ENCODE measurements at places on chromosomes 13 and 19.

GRCh38 chr19:17076543-17076991 is 990 bp downstream of the MYO9B start:
- DNase-seq = no peak

DNA sequence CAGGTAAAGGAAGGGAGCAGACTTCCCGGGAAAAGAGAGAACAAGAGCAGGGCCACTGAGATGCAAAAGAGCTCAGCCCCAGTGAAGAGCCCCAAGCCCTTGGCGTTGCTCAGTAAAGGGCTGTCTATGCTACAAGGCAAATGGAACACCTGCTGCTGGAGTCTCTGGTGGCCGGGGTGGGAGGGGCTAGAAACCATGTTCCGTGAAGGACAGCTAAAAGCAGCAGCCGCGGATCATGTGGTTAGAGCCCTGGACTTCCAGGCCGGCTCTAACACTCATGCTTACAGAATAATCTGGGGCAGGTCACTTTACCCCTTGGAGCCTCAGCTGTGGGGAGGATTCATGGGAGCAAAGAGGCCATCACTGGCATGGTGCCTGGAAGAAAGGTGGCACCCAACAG is 17.8 kb downstream of the POU2F2 start:
- DNase-seq = no peak

DNA sequence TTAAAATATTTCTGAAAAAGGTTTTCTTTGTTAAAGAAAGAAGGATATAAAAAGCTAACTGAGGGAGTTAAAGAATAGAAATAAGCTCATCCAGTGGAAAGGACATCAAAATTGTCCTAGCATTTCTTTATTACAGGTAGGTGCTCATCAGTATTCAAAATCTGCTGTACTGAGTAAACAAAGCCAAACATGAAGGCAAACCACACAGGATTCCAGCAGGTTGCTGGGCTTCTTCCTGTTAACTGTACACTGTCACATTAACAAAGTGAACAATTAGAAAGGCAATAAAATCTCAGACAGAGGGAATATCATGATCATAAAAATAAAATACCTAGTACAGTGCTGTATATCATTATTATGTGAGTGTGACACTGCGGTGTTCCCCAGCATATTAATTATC is 1541.0 kb downstream of the SLITRK5 start:
- no peak for DNase-seq

GRCh38 chr13:46490129-46490528 is 62.8 kb upstream of the LRCH1 start:
- DNase-seq = no peak

DNA sequence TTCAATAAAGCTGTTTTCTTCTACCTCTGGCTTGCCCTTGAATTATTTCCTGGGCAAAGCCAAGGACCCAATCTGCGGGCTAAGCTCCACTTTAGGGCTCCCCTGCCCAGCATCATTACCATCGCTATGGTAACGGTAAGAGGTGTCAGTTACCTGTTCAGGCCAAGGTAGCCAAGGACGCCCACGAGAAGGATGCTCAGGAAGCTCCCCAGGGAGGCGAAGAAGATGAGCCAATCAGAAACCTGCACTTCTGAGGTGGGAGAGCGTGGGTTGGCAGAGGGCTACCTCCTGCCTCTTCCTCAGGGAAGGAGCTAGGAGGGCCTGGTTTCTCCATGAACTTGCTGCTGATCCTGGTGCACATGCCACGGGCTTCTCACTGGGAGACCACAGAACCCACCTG is 24.7 kb downstream of the IL12RB1 start:
- no peak for DNase-seq

DNA sequence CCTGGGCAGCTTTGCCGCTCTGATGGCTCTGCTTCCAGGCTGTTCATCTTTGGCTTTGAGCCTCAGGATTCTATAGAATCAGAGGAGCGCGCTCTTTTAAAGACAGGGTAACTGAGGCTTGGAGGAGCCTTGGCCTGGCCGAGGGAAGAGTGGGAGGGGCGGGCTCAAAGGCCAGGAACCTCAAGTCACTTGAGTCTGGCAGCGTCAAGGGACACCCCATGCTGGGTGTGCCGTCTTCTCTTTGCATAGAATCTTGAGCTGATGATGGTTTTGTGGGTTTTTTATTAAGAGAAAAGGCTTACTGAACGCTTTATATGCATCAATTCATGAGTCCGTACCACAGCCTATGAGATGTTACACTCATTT is 1.1 kb downstream of the PGLS start:
- DNase-seq = no peak

- no peak for DNase-seq
Measured at GRCh38 chr13:108508263-108508662, 121.1 kb upstream of the MYO16 start.

DNA sequence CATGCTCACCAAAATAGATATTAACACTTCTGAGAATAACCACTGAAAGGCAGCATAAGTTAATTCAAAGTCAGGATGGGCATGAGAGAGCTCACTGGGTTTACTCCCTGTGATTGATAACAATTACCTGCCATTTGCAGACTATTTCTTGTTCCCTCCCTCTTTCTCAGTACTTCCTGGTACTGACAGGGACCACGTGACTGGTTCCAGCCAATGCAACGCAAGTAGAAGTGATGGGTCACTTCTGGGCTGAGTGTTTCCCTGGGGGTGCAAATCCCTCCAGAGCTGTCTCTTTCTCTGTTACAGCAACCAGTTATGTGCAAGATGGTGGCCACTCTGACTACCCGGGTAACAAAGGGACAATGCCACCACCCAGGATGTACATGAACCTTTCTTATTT is 118.8 kb downstream of the EFNB2 start:
- DNase-seq = no peak

DNA sequence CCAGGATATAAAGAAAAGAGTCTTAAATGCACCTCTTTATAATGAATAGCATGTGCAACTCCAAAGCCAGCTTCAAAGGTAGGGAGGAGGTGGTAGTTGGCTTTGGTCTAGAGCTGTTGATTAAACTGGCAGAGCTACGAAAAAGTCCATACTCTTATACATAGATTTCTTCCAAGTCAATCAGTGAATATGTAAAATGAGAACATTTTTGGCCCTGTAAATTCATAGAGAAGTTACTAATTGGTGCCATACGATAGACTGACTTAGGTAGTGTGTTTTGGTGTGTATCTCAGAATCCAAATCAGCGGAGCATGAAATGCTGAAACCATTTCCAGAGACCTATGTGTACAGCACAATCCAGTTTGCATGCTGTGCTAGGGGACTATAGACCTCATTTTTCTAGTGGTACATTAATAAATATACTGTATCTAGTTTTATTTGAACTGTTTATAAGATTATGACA is 17.1 kb upstream of the DPY19L3 start:
- no peak for DNase-seq

DNA sequence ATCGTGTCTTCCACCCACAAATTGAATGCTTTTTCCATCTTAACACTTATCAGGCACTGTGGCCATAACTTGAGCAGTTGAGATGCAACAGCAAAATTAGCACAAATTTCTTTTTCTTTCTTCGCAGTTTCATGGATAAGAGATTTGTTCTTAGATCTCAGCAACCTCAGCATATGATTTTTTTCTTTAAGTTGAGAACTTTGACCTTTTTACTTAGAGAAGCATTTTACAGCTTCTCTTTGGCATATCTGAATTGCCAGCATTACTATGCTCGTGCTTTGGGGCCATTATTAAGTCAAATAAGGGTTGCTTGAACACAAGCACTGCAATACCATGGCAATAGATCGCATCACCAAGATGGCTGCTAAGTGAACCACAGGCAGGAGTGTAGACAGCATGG is 16.1 kb downstream of the USPL1 start:
- no peak for DNase-seq

DNA sequence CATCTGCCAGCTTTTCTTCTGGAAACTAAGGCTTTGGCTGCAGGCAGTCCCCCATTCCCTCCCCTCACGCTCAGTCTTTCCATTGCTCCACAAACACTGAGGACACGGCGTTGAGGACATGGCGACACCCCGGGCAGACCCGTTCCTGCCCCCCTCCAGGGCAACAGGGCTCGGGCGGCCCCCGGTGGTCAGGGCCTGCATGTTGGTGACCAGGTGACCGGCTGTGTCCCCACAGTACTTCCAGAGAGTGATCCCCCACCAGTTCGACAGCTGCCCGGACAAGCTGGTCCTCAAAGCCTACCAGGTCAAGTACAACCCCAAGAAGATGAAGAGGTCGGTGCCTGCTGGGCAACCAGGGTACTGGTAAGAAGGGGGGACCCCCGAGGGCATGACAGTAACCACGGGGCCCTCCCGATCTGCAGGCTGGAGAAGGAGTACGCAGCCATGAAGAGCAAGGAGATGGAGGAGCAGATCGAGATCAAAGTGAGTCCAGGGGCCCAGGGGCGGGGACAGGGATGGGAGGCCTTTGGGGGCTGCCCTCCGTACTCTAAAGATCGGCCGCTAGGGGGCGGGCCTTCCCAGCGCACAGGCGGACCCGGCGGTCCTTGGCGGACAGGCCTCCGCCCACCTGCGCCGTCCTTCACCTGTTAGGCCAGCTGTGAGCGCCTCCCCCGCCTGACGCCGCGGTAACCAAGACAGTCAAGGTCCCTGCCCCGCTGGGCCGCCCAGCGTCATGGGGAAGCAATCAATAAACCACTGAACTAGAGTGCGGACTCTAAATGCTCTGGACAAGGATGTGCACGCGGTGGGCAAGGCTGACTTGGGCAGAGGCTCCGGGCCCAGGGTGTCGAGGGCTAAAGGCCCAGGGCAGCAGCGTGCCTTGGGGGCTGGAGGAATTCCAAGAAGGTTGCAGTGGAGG is 21.1 kb downstream of the PRR36 start:
- peak; percentile 55 for DNase-seq

DNA sequence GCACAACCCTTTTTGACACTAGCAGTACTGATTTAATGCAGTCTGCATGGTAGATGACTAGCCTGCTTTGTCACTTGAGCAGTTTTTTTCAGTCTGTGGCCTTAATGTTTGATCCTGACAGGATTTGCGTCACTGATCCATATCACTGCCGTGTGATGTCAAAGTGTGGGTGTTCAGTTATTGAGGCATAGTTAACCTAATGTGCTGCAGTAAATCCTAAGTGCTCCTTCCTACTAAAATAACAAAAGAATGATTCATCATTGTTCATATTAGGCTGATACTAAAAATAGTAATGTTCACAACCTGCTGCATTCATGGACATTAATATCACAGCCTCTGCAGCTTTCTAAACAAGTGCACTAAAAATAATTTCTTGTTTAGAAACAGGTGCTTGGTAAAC is 121.9 kb upstream of the MLNR start:
- no peak for DNase-seq

- no peak for DNase-seq
Measured at GRCh38 chr19:41218615-41219507, at the start of gene AXL. AXL (plus strand) TSS chr19:41219223; CDS start chr19:41219393, 170 bp downstream.

DNA sequence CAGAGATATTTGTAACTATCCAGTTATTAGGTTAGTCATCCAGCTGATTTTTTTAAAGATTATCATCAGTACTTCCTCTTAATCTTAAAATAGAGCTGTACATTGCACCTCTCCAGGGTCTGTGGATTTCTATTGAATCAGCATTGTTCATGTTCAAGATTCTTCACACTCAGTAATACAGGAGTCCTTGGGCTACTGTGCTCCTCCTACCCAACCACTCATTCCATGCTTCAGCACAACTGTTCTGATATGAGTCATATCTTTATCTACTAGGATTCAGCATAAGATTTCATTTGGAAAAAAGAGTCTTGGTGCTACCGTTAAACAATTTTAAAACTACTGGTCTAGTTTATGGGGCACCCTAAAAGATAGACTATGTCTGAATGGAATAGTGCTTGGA is 357.8 kb downstream of the DCT start:
- no peak for DNase-seq

DNA sequence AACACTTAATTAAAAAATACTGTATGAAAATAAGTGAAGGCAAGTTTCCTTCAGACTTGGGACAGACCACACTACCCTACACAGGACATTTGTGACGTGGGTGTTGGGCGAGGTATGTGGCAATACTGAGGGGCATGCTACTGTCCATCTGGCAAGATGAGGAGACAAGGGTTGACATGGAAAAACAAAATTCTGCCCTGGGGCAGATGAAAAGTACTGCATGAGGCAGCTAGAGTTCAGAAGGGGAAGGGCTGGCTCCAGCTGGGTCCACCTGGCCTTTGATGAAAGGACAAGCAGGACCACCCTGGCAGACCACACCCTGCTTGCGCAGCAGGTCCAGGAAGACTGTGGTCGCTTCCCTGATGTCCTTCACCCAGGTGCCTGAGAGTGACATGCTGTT is 43.2 kb downstream of the LATS2 start:
- DNase-seq = no peak

- no peak for DNase-seq
Measured at GRCh38 chr13:20332361-20333096, 100.4 kb upstream of the GJB6 start.

DNA sequence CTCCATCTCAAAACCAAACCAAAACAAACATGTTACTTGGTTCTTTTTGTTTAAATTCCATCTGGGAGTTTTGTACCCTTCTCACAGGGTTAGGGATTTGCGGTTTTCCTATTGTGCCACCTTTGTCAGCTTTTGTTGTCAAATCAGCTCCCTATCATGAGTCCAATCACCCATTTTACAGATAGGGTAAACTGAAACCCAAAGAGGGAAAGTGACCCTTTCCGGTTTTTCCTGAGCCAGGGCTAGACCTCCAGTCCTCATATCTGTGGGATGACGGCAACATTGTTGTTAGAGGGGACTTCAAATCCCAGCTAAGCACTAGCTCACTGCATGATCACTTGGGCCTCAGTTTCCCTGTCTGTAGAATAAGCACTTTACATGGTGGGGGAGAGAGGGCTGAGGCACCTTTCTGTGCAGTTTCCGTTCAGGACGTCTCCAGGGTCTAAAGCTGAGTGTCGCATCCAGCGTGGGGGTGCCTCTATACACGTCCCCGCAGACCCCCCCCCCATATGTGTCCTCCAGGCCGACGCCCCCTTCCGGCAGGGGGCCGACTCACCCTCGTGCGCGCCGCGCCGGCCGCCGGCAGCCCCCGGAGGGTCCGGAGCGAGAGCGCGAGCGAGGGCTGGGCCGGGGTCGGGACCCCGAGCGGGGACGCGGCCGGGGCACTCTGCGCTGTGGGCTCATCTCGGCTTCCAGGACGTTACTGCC is 3.9 kb downstream of the CCDC194 start:
- no peak for DNase-seq

DNA sequence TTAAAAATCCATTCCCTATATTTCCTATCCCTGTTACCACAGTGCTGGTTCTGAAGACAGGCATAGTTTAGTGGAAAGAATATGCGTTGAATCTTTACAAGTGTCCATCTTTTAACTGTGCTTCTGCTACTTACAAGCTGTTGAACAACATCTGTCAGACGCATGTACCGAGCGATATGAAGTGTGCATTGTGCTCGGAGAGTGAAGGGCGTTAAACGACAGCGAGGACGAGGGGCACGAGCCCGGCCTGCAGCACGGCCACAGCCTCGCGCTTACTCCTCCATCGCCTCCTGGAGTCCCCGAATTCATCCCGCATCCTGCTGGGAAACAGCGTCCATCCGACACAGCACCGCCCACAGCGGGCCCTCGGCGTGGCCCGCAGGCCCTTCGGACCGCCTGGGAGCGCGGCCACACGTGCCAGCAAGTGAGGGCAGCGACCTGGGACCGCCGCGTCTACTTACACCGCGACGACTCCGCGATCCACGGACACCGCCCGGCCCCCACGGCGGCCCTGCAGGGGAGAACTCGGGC is 514 bp downstream of the PCID2 start:
- no peak for DNase-seq

- no peak for DNase-seq
Measured at GRCh38 chr13:96544957-96545356, 449.3 kb downstream of the OXGR1 start.

GRCh38 chr13:85497652-85498051 is 301.6 kb downstream of the SLITRK6 start:
- DNase-seq = no peak
